Fibroblast of mammary gland (primary cell): ENCODE measurements at places on chromosomes 1 and 21.

DNA sequence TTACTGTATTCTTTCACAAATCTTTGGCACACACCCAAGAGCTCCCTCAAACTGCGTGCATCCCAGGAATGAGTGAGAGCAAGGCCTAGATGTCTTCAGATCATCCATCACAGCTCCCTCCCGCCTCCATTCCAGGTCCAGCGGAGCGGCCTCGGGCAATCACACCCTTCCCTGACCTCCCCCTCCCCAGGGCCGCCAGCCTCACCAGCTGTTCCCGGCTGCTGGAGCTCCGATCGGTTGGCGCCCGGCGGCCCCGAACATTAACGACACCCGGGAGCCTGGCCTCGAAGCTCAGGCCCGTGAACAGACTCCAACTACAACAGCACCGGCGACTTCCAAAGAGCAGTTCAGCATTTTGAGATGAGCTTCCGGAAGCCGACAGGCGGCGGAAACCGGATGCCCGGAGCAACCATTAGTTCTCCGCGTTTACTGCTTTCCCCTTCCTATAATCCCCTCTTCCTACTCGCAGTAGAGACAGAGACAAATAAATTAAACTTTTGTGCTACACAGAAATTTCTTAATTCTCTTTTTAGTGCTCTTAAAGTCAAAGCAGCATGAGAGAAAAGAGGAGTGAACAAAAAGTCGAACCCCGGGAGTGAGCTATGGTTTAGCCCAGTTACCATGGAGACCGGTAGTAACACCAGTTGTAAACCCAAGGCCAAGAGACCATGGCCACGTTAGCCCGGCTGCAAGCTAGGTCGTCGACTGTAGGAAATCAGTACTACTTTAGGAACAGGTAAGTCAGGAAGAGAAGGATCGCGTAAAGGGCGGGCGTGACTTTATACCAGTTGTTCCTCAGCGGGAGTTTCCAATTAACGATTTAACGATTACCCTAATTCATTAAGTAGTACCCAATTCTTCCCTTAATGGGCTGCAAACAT lies at the start of the genes GPATCH2 and SPATA17:
Gene GPATCH2, minus strand, starts transcription at position 380 of the 881 bp plus-strand sequence. Its CDS starts 119 bp downstream, at position 261.
Gene SPATA17, plus strand, starts transcription at position 634 of the 881 bp plus-strand sequence. Its CDS starts 35 bp downstream, at position 669.
- peak; percentile 88 for DNase-seq

- DNase-seq = peak; percentile 80
Observed at GRCh38 chr1:84406346-84406861, 8.1 kb downstream of the DNASE2B start.

GRCh38 chr21:27799861-27800260 lies 833.0 kb upstream of the ADAMTS5 start:
- DNase-seq = peak; percentile 37

- DNase-seq = peak; percentile 35
Observed at GRCh38 chr1:100443811-100444571, 91.7 kb downstream of the CDC14A start.

DNA sequence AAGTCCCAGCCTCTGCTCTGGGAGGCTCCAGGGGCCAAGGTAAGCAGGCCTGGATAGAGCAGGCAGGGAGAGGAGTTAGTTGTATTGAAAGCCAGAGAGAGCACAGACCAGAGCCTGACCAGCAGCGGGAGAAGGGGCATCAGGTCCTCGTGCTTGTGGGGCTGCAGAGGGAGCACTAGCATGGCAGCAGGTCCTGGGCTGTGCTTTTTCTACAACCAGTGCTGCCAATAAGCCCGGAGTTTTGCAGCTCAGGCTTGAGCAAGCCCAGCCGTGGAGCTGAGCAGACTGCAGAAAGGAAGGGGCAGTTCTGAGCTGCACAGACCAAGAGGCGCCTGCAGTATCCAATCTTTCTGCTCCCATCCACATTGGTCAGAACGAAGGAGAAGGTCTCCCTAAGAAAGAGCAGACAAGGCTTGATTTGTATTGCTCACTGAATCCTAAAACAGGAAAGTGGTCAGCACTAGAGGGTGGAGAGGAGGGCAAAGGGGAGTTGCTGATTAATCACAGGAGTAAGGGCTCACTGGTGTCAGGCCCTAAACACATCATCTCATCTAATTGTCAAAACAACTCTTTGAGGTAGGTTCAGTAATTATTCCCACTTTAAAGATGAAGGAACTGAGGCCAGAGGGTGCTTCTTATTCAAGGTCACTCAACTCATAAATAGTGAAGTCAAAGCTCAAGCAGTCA lies 2.7 kb downstream of the DENND2D start:
- no peak for DNase-seq

DNA sequence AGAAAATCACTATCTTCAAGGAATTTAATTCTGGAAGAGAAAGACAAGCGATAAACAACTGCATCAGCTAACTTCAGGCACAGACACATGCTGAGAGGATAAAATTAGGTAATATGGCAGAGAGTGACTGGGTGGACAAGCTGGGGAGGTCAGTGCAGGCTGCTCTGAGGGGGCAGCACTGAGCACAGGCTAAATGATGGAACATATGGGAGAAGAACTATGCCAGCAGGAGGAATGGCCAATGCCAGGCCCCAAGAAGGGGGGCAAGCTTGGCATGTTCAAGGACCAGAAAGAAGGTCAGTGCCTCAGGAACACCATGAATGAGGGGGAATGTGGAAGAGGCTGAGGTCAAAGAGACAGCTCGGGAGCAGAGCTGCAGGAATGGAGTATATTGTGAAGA lies 190.7 kb upstream of the MAP1LC3C start:
- no peak for DNase-seq

DNA sequence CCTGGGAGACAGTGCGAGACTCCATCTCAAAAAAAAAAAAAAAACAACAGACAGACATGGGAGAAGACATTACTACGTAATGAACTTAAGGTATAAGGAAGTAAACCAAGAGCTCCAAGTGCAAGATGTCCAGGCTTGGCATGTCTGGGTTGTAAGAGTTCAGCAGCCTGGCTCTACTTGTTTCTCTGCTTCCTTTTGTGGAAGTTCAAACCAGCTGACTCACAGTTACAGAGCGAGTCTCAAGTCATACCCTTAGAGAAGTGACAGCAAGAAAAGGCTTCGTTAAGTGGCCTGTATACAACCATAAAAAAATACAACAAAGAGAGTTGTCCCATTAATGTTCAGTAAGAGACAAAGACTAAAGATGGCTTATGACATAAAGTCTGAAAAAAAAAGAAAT lies 1.3 kb downstream of the RIT1 start:
- DNase-seq = peak; percentile 37

- DNase-seq = no peak
Observed at GRCh38 chr1:27931759-27932158, 3.0 kb upstream of the SMPDL3B start.

DNA sequence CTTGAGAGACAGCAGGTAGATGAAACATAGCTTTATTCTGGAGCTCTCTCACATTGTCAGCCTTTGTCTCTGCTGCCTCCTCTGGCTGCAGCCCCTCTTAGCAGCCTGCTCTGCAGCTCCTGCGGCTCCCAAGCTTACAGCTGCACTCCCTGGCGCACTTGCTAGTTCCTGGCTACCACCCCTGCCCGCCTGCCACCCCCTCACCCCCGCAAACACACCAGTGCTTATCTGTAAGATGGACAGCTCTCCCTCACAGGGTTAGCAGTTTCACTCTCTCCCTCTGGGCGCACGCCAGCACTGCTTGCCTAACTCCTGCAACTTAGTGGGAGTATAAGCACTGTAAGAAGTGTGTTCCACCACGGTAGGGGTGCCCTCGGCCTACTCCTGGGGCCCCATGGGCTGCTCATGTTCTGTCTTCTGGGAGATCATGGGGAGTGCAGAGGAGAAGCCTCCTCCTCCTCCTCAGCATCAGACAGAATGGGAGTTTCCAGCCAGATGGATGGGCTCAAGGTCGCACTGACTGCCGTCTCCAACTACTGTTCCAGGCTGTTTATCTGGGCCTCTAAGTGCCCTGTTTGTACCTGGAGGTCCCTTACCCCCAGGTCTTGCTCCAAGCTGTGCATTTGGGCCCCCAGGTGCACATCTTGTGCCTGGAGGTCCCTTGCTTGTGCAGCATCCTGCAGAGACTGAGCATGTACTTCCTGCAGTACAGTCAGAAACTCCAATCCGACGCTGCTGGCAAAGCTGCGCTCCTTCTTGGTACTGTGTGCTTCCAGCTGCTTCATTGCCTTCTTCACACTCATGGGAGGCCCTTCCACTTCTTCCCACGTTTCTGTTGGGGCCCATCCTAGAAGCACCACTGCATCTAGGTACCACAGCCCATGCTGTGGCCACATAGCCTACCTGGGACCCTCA lies 1388.1 kb downstream of the AMY1C start:
- no peak for DNase-seq

- no peak for DNase-seq
Observed at GRCh38 chr1:86826856-86827255, 87.1 kb downstream of the SELENOF start.

GRCh38 chr1:53048960-53049573 lies 12.9 kb upstream of the PODN start:
- DNase-seq = no peak

GRCh38 chr1:186617926-186618325 lies 62.3 kb downstream of the PTGS2 start:
- peak; percentile 48 for DNase-seq
